ENCODE measurements at places on chromosomes 16 and 17.

DNA sequence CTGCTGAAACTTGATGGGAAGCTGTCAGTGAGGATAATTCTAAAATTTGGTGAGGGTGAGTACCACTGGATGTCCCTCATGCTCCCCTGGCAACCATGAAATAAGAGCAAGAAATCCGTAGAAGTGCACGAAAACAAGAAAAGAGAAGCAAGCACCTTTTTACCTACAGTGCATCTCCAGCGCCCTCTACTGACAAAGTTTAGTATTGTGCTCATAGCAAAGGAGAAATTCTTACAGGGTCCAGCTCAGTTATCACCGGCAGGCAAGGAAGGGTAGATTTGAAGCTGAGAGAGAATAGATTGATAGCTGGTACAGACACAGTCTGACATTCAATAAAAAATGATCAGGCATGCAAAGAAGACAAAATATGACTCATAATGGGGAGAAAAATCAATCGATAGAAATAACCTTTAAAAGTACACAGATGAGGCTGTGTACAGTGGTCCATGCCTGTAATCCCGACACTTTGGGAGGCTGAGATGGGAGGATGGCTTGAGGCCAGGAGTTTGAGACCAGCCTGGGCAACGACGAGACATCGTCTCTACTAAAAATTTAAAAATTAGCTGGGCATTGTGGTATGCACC lies 28.3 kb upstream of the TEX2 start:
- DNase-seq: no peak

DNA sequence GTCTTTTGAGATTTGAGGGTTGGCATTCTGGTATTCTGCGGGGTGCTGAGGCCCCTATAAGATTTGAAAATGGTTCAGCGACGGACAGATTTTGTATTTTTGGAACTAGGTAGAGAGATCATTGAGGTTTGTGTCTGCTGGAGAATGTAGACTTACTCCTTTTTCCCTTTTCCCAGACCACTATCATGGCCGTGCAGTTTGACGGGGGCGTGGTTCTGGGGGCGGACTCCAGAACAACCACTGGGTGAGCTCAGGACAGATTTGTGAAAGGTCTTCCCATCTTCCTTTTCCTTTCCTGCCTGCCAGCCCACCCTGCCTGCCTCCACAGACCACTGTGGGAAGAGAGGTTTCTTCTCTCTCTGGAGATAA lies 572 bp downstream of the PSMB6 start:
- DNase-seq: no peak

GRCh38 chr16:22670551-22671041 lies 143.4 kb upstream of the HS3ST2 start:
- no peak for DNase-seq

DNA sequence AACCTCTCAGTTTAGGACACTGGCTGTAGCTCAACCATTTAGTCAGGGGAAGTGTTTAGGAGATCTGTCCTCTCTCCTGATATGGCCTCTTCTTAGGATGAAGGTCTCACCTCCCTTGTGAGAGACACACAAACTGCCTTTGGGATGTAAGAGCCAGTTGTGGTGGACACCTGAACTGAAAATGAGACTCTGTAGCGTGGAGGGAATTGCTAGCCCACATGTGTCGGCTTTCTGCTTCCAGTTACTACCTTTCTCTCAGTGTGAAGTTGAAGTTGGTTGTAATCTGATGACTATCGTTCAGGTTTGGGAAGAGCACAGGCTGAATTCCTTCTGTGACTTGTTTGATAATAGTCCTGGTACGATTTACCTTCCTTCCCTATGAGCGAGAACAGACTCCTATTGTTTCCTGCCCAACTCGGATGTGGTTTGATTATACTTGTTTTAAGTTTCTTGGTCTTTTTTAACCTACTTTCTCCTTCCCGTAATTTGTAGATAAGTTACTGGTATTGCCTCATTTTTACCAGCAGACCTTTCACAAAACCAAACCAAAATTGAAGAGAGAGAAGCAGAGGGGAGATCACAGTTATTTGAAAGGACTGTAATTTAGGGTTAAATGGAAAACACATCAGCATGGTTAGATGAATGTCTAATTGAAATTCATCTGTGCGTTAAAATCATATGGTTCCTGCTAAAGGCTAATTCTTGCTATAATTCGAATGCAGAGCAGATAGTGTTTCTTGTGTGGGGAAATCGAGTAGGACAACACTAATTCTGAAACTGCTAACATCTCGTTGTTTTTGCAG lies 43.2 kb downstream of the CLEC16A start:
- DNase-seq: no peak

DNA sequence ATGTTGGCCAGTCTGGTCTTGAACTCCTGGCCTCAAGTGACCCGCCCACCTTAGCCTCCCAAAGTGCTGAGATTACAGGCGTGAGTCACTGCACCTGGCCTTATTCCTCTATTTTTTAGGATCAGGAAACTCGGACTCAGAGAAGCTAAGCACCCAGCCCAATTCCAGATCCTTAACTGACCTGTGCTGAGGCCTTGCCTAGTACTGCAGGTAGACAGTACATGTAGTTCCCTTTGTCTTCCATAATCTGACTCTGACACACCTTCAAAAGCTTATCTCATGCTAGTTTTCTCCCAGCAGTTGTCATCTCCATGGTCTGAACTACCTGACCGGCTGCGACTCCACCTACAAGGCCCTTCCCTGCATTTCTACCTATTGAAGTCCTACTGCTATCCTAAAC lies 65.7 kb upstream of the AXIN2 start:
- no peak for DNase-seq

- DNase-seq: no peak
Measured at GRCh38 chr17:21199856-21200255, 14.1 kb downstream of the TMEM11 start.

DNA sequence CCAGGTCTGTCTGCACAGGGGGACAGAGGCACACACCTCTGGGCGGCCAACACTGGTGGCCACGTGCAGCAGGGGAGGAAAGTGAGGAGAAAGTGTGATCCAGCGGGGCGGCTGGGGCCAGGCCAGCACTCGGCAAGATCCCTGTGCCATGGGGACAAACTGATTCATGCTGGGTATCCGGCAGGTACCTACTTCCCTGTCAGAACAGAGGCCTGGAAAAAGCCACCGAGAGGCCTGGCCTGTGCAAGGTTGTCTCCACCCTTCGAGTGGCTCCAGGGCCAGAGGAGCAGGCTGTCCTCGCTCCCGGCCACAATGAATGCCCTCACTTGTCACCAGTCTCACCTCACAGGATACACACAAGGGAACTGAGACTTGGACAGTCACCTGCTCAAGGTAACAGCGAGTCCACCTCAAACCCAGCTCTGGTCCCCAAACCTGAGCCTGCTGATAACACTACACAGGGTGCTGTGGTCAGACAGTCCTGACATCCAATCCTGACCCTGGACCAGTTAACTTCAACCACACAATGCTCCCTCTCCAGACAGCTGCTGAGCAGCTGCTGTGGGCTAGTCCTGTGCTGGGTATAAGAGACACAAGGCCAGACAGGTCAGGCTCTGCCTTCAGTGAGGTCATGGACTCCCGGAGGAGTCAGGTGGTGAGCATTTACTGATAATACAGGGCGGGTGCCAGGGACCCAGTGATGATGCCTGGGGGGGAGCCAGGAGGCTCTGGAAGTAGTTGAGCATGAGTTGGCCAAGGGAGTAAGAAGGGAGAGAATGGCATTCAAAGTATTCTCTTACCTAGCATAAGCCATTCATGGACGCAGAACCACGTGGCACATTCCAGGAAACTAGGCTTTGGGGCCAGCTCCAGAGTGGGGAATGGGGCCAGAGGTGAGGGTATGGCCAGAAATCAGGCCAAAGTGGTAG lies 53.0 kb downstream of the VAC14 start:
- DNase-seq: no peak

- no peak for DNase-seq
Measured at GRCh38 chr17:40547785-40548478, 17.3 kb downstream of the CCR7 start.

DNA sequence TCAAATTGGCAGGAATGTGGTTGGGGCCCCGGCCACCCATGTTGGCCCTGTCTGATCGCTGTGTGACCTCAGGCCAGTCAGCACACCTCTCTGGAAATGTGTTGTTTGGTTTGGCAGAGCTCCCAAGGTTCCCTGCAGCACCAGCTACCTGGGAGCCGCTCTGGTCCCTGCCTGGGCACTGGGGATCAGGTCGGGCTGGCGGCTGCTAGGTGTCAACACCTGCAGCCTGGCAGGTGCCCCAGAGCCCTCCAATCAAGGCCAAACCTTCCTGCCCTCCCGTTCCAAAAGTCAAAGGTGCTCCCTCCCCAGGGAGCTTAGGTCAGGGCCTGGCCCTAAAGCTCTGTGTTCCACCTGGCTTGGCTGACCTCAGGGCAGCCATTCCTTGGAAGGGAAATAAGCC lies 55.9 kb downstream of the ZDHHC7 start:
- no peak for DNase-seq

DNA sequence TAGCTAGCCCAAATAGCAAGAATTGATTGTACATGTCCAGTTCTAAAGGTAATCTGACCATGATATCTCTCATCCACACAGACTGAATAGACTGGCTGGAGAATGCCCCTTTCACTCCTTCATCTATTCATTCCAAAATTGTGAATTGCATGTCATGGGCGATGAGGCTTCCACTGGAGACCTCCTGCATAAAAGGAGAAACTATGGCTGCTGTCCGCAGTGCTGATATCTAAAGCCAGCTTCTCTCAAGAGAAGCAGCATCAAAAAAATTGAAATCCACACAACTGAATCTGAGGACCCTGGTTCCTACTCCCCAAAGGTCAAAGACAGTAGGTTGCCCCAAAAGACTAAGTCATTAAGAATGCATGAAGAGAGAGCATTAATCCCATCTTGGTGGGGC lies 7.9 kb upstream of the SCNN1G start:
- DNase-seq: no peak

GRCh38 chr17:52995147-52995546 lies 827.6 kb upstream of the KIF2B start:
- DNase-seq: no peak

DNA sequence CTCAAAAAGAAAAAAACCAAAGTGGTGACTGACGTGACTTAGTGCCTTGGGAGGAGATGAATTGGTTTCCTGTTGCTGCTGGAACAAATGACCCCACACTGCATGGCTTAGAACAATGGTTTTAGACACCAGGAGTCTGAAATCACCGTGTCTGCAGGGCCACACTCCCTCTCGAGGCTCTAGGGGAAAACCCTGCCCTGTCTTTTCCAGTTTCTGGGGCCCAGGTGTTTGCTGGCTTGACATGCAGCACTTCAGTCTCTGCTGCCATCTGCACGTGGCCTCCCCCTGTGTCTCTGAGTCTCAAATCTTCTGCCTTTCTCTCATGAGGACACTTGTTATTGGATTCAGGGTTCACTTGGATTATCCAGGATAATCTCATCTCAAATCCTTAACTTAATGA lies 323.8 kb upstream of the TNRC6C start:
- DNase-seq: no peak

DNA sequence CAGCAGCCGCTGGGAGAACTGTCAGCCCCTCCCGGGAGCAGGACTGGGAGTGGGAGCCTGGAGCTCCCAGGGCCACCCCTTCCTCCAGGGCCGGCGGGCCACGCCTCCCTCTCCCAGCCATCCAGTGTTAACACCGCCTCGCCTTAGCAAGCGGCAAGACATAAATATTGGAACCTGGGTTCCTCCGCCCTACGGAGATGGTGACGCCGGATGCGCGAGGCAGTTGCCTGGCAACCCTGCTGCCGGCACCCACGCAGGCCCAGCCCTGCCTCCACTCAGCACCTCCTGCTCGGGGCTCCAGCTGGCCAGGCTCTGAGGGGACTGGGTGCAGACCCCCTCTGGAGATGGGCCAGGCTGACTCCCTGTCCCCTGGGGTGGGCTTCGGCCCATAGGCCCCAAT lies 27.4 kb upstream of the CACNA1H start:
- no peak for DNase-seq

DNA sequence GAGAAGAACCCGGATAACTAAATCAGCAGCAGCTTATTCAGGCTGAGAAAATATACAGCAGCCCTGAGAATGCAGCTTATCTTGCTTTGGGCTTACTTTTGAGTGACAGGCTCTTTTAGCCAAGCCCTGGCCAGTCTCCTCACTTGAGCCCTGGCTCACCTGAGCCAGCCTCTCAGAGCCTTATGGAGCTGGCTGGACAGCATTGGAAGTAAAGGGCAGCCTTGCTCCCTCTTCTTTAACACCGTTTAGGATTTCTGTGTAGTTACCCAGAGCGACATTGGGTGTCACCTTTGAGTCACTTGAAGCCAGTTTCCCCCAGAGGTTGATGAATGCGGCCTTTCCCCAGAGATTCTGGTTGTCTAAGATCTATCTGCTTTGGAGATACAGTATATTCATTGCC lies 7.7 kb upstream of the NPIPB2 start:
- DNase-seq: peak; percentile 63

DNA sequence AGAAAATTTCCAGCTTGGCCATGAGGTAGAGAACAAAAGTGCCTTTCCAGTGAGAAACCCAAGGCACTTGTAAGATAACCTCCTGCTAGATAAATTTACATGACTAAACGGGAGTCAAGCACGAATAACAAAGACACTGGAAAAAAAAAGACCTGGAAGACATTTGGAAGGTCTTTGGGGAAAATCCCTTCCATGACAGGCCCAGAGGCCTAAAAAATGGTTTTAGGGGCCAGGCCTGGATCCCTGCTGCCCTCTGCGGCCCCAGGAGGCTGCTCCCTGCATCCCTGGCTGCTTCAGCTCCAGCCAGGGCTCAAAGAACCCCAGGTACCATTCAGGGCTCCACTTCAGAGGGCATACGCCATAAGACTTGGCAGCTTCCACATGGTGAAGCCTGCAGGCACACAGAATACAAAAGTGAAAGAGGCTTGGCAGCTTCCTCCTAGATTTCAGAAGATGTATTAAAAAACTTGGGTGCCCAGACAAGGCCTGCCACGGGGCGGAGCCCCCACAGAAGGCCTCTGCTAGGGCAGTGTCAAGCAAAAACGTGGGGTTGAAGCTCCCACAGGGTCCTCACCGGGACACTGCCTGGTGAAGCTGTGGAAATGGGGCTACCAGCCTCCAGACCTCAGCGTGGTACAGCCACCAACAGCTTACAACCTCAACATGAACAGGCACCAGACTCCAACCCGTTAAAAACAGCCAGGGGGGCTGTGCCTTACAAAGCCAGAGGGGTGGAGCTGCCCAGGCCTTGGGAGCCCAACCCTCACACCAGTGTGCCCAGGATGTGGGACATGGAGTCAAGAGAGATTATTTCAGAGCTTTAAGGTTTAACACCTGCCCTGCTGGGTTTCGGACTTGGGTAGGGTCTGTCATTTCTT lies 77.1 kb downstream of the SDK2 start:
- DNase-seq: no peak

DNA sequence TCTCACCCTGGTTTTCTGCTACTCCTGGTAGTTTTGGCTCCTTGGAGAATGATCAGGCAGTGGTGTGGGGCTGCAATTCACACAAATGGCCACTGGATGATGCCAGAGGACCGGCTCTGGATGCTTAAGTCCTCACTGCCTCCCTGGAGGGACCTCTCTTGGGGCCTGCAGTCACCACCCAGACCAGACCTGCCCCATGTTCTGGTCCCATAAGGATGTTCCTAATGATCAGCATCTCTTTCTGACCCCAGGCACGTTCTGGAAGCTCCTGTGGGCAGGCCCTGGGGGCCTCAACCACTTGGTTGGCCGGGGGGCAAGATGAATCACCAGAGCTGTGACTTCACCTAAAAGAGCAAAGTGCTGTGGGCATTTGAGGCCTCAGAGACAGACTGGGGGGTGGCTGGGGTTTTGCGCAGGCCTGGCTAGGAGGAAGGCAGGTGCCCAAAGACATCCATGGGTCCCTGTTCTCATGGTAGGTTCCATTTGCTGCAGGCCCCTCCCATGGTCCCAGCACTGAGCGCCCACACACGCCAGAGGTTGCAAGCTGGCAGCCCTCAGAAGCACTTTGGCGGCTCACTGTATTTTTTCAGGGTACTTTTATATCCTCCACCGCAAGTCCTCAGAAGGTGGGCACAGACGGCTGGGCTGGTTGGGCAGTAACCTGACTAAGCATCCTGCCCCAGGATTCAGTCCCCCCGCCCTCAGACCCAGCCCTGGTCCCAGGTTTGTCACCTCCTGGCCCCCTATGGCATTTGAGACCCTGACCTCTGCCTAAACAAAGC lies 53.2 kb downstream of the NT5M start:
- peak; percentile 78 for DNase-seq

Measured in fibroblast of gingiva (primary cell).